GM23338 (cell line): ENCODE measurements at places on chromosomes 1 and 21.
A peak's percentile ranks its signal among the peaks of the same experiment; 100 is the strongest.

GRCh38 chr1:154747740-154748404 lies 122.2 kb downstream of the KCNN3 start:
- DNase-seq: no peak

GRCh38 chr1:155636397-155637153 lies 26.6 kb downstream of the MSTO1 start:
- no peak for DNase-seq

GRCh38 chr1:71834601-71835441 lies 447.5 kb downstream of the NEGR1 start:
- no peak for DNase-seq

DNA sequence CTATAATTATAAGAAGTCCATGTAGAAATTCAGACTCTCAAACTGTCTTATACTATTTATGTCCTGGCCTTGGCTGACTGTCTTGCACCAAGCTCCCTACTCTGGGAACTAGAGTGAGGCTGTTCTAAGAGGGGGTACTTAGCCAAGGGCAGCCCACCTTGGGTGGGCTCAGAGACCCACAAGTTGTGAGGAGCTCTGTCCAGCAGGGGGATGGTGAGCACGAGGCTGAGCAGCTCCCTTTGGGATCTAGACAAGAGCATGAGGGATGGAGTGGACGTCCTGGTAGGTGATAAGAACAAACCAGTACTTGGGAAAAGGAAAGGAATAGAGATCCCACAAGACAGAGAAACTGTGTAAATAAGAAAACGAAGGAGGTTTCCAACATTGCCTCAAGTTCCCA lies 127.1 kb upstream of the SLC44A3 start:
- peak; percentile 58 for DNase-seq

GRCh38 chr1:107692580-107693345 lies 272.2 kb downstream of the VAV3 start:
- no peak for DNase-seq

GRCh38 chr21:46049890-46050667 lies 47.8 kb upstream of the COL6A2 start:
- DNase-seq: no peak

- DNase-seq: no peak
These were observed 369.5 kb upstream of the BRINP3 start for GRCh38 chr1:190847166-190847565.

DNA sequence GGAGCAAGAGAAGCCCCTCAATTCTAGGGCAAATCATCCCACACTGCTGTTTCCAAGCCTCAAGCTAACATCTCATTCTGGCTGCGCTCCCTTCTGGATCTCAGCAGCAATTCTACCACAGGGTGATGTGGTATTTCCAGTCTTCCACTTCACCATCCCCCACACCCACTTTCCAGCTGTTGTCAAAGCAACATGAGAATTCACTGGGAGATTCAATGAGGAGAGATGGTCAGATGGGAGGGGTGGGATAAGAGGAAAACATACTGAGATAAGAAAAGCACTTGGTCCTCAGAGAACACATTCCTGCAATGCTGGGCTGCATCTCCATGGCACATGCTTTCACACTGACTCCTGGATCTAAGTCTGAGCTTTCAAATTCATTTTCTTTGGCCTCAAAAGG lies 47.3 kb upstream of the LRRC52 start:
- DNase-seq: no peak

DNA sequence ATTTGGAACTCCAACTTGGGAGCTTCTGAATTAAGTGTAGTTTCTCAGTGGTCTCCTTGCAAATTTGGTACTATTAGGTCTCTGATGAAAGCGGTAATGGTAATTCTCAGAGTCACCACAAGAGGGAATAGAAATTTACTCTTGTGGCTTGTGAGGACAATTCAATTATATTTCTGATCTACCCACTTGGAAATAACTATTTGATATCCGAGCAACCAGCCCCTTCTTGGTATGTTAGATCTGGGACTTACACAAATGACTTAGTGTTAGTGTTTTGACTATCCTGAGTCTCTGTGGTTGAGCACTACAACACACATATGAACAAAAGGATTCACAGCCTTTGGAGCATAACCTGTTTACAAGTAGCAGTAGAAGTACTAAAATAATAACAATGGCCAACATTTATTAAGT lies 68.1 kb downstream of the RPS6KA1 start:
- DNase-seq: peak; percentile 79

DNA sequence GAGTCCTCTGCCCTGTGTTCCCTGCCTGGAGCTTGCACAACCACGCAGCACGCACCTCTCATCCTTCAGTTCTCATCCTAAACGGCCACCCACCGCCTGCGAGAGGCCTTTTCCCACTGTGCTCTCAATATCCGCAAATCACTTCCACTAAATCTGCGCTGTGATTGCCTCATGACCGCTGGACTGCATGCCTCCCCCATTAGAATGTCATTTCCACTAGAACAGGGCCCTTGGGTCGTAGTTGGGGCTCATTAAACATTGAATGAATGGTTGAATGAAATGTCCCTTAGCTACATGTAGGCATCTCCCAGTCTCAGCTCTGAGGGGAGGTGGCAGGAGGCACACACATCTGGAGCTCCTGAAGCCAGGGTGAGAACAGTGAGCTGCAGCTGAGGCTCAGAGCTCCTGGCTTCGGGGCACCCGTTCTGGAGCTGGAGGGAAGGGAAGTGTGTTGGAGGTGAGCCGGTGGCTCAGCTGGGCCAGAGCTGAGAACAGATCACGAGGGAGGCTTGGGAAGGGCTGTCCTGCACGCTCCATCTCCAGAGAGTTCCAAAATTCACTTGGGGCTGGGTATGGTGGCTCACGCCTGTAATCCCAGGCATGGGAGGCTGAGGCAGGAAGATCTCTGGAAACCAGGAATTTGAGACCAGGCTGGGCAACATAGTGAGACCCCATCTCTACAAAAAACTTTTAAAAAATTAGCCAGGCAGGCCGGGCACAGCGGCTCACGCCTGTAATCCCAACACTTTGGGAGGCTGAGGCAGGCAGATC lies 30.4 kb downstream of the TMEM201 start:
- DNase-seq: no peak

DNA sequence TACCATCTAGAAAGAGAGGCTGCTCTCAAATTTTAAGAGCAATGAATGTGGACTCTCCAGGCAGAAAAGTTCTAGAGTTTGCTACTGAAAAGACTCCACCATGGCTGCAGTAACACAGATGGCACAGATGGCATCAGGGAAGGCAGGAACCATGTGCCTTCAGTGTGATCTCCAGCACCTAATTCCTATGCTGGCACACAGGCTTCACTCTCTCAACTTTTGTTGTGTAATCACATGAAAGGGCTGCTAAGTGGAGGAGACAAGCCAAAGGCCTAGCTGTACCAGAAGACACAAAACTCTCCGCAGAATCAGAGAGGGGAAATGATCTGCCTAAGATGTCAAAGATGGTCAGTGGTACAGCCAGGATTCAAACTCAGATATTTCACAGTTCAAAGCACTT lies 31.1 kb downstream of the ERI3 start:
- no peak for DNase-seq

DNA sequence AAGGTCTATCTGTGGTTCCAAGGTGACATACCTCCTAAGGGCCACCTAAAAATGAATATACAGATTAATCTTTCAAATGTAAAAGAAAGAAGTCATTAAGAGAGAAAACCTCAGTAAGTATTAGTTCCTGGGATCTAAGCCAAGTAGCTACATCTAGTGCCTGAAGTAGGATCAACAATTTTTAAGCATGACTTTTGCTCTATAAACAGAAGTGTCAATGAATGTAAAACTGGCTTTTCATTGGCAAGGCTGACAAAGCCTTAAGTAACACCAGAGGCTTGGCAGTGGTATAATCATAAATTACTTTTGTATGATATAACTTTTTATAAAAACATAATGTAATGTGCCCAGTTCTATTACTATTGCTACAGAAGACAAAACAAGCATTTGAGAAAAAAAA lies 12.2 kb upstream of the ACADM start:
- no peak for DNase-seq
